Stimulated activated CD8-positive, alpha-beta memory T cell treated with anti-CD3 and anti-CD28 coated beads, Interleukin-7, amount 100 ng/mL, for 48 hours (primary cell): ENCODE measurements at places on chromosomes 16 and 17.

GRCh38 chr17:47701608-47702007, 7.6 kb downstream of the TBKBP1 start:
- DNase-seq: no peak

- DNase-seq: peak; percentile 26
Observed at GRCh38 chr17:2398655-2399571, 1.9 kb downstream of the MNT start.

DNA sequence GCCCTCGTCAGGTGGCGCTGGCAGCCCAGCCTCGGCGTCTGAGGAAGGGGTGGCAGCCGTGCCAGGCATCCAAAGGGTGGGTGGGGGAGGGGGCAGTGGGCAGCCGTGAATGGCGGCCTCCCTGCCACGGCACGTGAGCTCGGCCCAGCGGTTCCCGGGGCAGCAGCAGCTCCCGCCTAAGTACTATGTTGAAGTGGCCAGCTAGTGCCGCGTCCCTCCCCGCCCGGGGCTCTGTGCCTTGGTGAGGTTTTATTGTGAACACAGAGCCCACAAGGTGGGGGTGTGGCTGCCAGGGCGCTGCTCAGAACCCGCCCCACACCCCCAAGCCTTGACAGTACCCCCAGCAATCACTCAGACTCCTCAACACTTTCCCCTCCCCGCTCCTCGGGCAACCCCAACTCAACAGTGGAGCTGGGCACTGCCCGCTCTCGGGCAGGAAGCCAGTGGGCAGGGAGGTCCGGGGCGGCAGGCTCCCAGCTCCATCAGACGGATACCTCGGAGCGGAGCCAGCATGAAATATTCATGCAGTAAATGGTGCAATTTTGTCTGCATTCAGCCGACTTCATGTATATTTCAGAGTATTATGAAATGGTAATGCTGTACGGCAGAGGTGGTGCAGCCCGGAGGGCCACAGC, 80.4 kb downstream of the ENGASE start:
- no peak for DNase-seq

DNA sequence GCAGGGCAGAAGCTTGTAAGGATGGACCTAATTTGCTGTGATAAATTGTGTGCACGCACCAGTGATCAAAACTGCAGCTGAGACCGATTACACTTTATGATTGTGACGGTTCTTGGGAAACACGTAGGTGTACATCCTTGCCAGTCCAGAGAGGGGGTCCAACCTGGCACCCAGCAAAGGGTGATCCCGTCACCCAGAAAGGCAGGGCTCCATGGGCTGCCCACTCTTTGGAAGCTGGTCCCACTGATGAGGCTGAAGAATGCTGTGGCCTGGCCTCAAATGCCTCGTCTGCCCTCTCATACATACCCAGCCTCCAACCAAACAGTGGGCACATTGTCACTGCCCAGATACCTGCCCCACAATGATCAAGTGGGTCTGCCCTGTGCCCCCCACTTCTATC, 132.0 kb downstream of the C16orf78 start:
- no peak for DNase-seq

DNA sequence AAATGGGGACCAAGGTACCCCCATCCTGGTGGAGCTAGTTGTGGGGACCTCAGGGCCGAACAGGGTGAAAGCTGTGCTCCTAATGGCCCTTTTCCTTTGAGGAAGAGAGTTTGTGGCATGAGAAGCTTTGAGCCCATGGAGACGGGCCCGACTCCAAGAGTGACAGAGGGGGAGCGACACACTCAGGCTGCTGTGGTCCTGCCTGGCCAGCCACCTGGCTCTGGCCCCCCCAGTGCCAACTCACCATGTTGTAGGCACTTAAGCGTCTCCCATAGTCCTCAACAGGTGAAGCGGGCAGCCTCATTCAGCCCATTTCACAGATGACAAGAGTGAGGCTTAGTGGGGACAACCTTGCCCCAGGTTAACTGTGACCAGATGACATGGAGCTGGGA, 1.6 kb downstream of the IL21R start:
- DNase-seq: no peak

GRCh38 chr17:28018439-28019070, 23.9 kb upstream of the NLK start:
- DNase-seq: no peak

GRCh38 chr17:50758989-50759544, 8.3 kb downstream of the ANKRD40CL start:
- DNase-seq: no peak

DNA sequence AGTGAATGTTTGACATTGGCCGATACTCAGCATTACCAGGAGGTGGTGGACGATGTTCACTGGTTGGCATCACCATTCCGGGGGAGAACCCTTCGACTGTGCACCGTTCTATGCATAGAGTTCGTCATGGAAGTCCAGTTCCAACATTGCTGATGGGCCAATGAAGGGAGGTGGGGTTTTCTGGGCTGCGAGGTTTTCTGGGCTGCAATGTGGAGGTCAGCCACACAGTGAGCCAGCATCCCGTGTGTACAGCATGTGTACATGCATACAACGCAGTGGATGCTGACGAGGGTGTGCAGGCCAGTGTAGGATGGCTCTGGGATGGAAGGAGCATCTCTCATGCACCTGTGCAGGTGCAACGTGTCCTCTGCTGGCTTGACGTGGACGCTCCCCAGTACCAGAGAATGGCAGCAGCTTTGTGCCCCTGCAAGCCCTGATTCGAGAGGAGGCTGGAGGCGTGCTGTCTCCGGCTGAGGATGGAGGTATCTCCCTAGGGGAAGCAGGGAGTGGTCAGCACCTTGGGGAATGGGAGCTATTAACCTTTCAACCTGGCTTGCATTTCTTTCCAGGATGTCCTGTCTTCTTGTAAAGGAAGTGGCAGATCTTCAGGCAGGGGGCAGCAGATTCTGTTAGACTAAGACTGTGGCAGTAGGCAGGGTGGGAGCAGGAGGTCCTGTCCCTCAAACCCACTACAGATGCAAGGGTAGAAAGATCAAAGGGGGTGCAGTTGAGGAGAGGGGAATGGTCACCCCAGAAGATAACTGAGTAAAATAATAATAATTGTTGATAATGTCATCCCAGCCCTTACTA, 98.2 kb downstream of the CYLD start:
- no peak for DNase-seq

GRCh38 chr16:11836650-11837244, 14.6 kb downstream of the RSL1D1 start:
- DNase-seq: no peak

DNA sequence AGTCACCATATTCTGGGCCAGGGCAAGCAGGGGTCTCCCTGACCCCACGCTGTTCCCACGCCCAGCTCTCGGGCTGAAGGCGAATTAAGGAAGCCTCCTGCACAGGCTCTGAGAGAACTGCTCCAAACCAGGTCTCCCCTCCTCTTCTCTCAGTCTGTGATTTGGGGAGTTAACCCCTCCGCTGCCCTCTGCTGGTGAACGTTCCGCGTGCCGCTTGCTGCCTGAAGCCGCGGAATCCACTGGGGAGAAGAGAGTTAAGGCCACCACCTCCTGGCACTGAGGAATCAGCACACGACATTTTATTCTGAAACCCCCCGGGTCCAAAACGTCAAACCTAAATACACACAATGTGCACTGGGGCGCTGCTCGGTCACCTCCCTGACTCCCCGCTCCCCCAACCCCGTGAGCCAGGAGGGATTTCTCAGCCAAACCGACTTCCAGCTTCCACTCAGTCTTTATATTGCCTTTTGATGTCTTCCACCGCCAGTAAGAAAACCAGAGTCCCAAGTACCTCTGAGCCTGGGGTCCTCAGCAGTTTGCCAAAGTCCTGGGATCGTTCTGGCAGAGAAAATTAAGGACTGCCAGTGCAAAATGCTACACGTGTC, 54.4 kb upstream of the RCVRN start:
- peak; percentile 14 for DNase-seq

- no peak for DNase-seq
Observed at GRCh38 chr17:47288531-47289116, 35.0 kb downstream of the ITGB3 start.

DNA sequence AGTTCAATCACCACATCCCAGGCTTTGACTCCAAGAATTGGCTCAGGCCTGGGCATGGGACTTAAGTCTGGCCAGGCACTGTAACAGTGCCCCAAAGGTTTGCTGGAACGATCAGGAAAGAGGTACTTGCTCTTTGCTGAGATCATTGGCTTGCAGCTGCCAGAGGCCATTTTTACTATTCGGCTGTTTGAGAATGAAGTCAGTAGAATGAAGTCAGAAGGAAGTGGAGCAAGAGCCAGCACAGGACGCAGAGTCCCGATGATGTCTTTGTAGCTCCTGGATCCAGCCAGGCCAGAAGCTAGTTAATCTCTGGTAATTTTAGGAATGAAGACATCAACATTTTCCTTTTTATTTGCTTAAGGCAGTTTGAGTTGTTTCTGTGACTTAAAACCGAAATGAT, 195.5 kb downstream of the RAB11FIP4 start:
- DNase-seq: no peak

GRCh38 chr17:1035546-1036170, 38.7 kb downstream of the TIMM22 start:
- no peak for DNase-seq

DNA sequence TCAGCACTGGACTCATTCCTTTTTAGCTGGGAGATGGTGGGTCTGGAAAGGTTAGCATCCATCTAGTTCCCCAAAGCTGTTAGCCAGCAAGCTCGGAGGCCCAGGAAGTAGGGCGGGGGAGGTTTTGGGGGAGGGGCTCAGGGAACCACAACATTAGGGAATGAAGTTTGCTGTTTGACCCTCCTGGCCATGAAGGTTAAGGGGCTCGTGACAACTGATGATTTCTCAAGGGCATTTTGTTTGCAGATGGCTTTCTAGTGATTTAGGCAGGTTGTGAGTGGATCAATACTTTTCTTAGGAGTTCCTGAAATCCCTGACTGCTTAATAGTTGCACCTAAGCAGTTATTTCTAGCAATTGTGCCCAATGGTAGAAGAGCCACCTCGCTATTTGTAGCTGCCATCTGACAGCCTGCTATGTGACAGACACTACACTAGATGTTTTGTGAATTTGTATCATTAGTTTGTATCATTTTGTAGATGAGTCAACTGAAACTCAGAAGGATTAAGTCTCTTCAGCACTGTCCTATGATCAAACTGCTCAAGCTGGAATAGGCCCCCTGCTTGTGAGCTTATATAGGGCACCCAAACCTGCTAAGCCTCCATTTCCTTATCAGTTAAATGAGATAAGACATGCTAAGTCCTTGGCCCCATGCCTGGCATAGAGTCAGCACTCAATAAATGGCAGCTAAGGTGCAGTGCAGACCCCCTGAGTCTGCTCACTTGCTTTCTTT, 146.4 kb downstream of the IRX3 start:
- no peak for DNase-seq

DNA sequence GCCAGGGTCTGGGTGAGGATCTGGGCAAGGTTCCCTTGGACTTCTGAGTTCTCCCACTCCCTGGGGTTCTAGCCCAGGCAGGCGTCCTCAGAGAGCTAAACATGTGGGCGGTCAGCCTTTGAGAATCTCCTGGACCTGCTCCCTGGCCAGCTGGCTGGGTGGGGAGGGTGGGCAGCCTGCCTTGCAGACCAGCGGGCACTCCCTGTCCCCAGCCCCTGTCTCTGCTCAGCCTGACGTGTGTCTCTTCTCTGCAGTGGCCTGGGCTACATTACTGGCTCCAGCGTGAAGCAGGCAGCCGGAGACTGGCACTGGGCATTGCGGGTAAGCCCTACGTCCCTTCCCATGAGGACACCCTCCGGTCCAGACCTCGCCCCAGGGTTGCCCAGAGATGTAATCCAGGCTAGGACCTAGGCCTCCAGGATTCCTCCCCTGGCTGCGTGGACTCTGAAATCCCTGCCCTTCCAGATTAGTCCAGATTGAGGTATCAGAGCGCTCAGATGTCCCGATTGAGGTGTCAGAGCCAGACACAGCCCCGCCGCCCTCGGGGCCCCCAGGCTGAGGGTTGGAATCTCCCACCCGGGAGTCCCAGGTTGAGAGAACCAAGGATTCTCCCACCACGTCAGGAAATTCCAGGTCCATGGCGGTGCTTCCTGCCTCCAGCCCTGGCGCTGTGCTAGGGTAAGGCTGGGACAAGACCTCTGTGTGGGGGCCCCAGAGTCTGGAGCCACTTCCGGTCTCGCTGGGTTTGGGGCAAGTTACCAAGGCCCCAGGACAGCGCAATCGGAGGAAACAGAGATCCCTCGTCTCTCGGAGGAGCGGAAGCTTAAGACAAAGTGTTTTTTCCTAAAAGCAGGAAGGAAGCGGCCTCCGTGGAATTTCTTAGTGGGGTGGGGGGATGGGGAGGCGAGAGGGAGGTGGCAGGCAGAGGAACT, 24.1 kb downstream of the MYBBP1A start:
- no peak for DNase-seq

DNA sequence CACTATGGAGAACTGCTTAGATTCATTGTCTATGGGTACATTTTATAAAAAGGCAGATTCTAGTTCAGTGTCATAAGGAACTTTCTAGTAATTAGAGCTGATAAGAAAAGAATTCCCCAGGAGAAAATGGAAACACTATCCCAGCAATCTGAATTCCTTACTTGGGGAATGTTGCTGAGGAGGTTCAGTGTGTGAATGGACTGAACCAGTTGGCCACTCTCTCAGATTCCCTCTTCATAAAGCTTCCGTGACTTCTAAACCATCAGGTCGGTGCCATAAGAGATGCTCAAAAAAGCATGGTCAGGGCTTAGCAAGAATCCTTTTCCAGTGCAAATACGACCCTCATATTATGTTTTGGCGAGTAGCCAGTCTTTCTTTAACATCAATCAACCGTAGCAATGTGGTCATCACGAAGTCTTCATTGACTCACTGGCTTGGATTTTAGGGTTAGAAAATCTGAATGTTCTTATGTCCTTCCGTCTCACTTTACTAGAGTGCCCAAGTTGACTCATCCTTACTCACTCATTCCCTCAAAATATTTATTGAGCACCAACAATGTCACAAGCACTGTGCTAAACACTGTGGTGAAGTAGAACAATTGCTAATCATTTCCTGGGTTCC, 102.7 kb upstream of the HLF start:
- DNase-seq: no peak

GRCh38 chr16:19167710-19168370, at the start of gene SYT17:
SYT17 (plus strand) TSS chr16:19168240; CDS start chr16:19168647, 407 bp downstream.
- DNase-seq: peak; percentile 32

GRCh38 chr16:88343271-88343791, 39.4 kb upstream of the ZNF469 start:
- no peak for DNase-seq

DNA sequence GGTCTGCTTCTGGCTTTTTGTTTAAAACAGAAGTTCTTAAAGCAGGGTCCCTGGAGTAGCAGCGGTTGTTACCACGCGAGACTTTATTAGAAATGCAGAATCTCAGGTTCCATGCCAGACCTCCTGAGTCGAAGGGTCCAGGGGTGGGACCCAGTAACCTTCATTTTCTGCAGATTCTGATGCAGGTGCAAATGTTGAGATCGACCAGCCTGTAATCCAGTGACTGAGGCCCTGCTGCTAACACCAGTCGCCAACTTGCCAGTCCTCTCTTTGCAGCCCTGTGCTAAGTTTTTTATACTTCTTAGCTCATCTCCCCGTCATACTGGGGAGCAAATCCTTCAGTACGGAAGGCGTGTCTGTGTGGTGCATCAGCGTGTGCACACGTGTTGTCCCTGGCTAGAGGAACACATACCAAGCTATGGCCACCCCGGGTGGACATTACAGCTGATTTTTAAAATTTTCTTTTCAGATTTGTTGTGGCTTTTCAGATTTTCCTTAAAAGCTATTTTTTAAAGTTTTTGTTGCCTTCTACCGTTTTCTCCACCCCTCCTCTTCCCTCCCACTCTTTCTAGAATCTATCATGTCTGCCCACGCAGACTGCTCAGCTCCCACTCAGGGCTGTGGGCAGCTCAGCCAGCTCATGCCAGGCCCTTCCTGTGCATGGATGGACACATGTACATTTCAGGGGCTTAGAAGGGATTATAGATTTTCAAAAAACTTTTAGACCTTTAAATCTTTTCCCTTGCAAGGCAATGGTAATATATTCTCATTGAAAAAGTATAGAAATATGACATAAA, 57.7 kb downstream of the MEAK7 start:
- no peak for DNase-seq

GRCh38 chr16:1580956-1581355, 30.9 kb downstream of the IFT140 start:
- no peak for DNase-seq
